ENCODE measurements at places on chromosomes 13 and 19.

DNA sequence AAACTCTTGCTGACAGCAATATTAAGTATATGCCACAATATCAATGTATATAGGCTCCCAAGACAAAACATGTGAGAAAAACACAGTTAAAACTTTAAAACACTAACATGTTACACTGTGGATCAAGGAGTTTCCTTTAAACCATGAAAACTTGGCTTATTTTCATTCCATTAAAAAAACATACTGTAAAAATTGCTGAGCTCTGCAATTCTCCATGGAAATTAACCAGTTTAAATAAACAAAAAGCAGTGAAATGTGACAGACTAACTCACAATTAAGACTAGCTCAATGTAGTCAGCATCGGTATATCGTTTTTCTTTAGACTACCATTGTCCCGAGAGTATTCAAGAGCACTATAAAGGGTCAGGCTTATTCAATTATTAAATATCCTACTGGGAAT is 930.5 kb upstream of the SLITRK1 start:
- no peak for DNase-seq

DNA sequence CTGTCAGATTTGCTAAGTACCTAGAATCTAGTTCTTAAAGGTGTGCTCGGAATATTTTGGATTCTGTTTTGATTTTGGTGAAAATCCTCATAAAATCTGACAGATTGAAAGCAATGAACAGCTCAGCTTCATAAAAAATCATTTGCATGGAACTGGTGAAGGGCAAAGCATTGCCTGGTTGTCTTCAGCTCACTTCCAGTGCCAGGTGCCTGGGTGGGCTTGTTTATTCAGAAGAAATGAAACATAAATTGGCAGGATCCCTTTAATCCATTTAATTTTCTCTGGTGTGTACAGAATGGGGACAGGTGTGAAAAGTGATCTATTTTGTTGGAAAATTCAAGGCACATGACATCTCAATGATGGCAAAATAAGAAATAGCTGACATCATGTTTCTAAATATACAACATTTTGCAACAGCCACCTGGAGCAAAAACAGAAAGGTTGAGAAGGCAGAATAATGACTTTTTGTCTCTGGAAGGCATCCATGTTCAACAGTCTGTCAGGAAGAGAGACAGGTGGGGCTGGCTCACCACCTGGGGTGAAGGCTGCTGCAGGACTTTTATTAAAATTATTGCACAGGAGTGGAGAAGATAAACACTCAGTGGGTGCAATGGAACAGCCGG is 52.2 kb downstream of the RFC3 start:
- no peak for DNase-seq

- no peak for DNase-seq
Measured at GRCh38 chr19:18633321-18633720, 3.5 kb upstream of the KLHL26 start.

DNA sequence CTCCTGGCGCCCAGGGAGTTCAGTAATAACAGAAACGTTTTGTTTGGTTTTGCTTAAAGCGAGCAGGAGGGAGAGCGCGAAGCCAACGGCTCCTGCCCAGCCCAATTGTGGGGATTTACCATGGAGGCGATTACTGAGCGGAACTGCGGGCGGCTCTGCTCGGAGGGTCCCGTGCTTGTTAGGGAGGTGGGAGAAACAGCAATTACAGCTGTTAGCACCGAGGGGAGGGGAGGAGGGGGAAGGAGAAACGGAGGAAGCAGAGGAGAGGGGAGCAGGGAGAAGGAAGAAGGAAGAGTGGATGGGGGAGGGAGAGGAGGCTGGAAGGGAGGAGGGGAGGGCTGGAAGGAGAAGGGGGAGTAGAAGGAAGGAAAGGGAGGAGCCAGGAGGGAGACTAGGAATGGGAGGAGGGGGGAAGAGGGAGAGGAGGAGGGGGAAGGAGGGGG is 7.7 kb upstream of the ONECUT3 start:
- DNase-seq: no peak

DNA sequence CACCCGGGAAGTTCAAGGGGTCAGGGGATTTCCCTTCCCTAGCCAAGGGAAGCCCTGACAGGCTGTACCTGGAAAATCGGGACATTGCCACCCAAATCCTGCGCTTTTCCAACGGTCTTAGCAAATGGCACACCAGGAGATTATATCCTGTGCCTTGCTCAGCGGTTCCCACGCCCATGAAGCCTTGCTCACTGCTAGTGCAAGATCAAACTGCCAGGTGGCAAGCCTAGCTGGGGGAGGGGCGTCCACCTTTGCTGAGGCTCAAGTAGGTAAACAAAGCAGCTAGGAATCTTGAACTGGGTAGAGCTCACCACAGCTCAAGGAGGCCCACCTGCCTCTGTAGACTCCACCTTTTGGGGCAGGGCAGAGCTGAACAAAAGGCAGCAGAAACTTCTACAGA is 1794.5 kb downstream of the PCDH9 start:
- DNase-seq: no peak

DNA sequence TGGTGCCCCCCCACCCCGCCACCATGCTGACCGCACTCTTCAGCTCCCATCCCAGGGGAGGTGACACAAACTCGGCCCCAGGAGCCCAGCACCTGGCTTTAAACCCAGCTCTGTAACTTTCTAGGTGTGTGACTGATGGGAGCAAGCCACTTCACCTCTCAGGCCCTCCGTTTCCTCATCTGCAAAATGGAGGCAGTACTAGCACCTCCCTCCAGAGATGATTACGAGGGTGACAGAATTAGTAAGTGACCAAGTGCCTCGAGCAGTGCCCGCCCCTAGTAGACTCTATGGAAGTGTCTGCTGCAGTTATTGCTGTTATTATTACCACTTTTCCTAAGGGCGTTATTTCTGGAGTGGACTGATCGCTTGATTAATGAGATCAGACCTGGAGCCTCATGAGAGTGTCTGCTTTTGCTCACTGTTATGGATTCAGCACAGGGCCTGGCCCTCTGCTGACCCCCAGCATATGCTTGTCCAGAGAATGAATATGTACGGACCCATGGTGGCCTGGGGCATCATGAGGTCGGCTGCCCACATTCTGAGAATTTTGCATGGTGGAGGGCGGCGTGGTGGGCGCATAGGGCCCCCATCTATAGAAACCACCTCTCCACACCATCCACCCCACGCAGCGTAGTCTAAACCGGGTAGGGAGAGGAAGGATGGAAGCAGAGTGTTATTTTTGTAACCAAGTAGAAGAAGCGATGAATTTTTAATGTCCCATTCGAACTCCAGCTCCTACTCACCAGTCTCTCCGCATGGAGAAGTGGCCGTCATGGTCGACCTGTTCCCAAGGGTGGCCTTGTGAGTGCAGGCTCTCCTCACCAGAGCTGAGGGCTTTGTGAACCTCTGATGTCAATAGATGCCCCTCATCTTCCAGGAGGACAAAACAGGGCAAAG is 48.2 kb downstream of the CAPN12 start:
- no peak for DNase-seq

GRCh38 chr13:106570299-106570852 is 2.4 kb upstream of the ARGLU1 start:
- peak; percentile 53 for DNase-seq

DNA sequence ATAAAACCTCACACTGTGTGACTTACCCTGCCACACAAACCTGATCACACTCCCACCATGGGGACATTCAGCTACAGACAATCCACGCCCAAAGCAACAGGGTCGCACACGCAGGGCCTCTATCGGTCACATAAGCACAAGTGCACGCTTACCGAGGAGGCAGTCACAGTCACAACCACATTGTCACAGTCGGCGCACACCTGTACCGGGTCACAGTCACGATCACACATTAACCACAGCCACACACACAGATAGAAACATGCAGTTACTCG is 579 bp downstream of the ZNF566 start:
- peak; percentile 30 for DNase-seq

DNA sequence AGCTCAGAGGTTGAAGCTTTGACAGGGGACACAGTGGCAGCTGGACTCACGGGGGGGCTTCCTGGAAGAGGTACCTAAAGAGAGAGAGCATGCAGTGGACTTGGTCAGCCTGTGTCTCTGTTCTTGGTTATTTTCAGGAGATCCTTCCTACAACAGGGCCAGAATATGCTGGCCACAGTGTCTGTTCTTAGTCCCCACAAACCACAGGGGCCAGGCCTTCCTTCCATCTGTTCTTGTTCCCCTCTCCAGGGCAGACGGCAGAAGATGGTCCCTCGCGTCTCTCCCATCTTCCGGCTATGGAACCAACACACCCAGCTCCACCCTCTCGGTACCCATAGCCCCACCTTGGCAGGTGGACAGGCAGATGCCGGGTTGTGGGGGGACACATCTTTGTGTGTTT is 24.8 kb downstream of the MAST3 start:
- no peak for DNase-seq

- no peak for DNase-seq
Measured at GRCh38 chr13:46668302-46668720, 115.3 kb downstream of the LRCH1 start.

DNA sequence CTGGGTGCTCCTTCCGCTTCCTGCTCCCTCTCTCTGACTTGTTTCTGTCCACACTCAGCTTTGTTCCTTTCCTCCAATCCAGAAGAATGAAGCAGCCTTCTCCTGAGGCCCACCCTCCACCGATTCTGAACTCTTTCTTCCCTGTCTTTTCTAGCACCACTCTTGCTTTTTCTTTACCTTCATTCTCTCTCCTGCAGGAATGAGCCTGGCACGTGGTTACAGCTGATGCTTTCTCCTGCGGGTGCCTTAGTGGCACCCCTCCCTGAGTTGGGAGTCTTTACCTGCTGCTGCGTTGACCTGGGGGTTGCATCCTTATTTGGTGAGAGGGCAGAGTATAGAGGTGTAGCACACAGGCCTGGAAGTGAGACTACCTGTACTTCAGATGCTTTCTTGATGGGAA is 6.2 kb downstream of the UBAC2 start:
- DNase-seq: no peak

DNA sequence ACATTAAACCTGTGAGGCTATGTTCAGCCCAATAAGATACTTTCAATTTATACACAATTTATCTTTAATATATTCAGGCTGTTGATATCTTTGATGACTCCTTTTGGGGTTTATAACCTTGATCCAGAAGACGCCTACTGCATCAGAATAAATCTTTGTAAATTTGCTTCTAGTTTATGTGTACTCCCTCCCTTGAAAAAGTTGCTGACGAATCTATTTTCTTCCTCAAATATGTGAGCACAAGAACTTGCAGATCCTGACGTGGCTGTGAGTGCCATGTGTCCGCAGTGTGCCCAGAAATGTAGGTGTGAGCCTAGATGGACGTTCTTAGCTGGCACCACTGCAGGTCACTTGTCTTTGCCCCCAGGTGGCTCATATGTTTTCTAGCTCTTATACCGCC is 60.6 kb upstream of the TPP2 start:
- no peak for DNase-seq

GRCh38 chr19:40241809-40242384 is 15.4 kb upstream of the CCNP start:
- no peak for DNase-seq
